Bone marrow (tissue), 2 donors: ENCODE measurements at places on chromosomes 1 and 21.

DNA sequence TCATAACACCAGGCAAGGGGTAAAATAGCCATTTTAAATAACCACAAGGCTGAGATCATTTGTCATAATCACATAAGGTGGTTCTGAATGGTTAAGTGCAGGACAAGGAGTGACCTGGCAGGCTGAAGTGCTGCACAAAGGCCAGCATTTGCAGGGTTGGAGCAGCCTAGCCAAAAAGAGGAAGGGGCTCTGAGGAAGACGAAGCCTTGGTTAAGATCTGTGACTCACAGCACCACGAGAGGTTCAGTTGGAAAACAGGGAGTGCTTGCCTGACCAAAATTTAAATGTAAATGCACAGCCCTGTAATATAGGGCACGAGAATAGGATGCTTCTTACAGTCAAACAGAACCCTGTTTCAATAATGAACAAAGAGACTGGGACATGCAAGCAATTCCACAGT lies 12.1 kb downstream of the ATP5PF start:
- peak; percentile 44 for DNase-seq

DNA sequence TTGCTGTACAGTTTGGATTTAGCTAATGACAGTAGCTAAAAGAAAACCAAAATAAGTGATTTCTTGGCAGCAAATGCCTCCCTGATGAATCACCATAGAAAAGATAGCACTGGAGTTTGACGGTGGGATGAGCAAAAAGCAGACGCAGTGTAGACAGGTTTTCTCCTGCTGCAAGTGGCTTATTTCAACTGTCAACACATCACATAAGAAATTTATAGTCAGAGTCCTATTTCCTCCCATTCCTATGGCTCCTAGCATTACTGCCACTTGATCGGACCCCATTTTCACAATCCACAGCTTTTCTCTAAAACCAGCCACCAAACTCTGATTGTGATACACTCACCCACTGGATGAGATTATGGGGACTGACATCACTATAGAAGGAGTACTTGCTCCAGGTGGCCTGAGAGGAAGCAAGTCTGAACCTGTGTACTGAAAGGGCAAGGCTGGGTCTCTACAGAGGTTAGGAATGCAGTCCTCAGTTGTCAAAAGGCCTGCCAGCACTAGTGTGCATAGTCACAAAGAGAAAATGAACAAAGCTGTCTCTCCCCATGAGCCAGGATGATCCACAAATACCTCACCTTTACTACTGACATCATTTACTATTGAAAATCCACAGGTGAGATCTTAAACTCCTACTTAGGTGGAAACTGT lies 359.8 kb downstream of the LTN1 start:
- DNase-seq, result no peak

DNA sequence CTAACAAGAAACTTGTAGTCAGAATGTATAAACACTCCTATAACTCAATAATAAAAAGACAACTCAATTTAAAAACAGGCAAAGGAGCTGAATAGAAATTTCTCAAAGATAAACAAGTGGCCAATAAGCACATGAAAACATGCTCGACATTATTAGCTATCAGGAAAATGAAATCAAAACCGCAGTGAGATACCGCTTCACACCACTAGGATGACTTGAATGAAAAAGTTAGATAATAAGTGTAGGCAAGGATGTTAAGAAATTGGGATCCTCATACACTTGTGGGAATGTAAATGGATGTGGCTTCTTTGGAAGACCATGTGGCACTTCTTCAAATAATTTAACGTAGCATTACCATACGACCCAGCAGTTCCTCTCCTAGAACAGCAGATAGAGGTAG lies 8.9 kb downstream of the RALGPS2 start:
- no peak for DNase-seq

GRCh38 chr21:32562426-32562825 lies 22.9 kb downstream of the TCP10L start:
- DNase-seq, result no peak

GRCh38 chr1:217078078-217078690 lies 355.0 kb upstream of the ESRRG start:
- DNase-seq, result no peak

GRCh38 chr21:43306911-43307676 lies 119.8 kb downstream of the SIK1 start:
- DNase-seq, result no peak

DNA sequence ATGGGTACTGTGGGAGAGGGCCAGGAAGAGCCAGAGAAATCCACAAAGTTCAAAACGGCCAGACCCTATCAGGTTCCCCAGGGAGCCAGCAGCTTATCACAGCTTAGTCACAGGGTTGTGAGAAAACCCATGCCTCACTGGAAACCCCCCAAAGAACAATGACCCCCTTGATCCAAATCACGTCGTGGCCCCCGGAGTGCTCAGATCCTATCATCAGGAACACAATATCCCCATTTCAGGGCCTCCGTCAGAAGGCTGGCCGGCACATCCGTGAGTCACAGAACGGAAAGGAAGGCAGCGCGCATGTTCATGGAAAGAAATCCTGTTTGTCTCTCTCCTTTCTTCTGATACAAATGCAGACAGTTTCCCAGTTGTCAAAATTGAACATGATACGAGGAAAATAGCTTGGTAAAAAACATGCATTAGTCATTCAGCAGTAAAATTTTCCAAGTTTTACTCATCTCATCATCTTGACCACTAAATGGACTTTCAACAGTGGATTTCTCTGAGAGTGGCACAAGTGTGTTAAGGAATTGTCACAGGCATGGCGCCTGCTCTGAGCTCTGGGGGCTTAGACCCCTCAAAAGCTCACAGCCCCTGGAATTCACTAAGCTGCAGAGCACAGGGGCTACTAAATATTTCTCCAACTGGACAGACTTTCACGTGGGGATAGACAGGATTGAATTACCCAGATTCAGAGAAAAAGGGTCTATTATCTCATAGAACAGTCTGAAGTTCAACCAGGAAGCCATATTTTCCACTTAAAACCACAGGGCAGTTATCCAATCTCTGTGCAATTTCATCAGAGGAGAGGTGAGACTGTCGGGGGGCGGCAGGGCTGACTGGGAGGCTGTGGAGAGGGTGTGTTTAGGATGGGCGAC lies 124.8 kb downstream of the RIPK4 start:
- no peak for DNase-seq

GRCh38 chr1:15899266-15899665 lies 51.8 kb downstream of the SPEN start:
- DNase-seq, result no peak

GRCh38 chr1:168333562-168334276 lies 53.0 kb downstream of the TBX19 start:
- no peak for DNase-seq

GRCh38 chr1:248804771-248805681 lies 20.7 kb downstream of the SH3BP5L start:
- DNase-seq, result peak; percentile 87

DNA sequence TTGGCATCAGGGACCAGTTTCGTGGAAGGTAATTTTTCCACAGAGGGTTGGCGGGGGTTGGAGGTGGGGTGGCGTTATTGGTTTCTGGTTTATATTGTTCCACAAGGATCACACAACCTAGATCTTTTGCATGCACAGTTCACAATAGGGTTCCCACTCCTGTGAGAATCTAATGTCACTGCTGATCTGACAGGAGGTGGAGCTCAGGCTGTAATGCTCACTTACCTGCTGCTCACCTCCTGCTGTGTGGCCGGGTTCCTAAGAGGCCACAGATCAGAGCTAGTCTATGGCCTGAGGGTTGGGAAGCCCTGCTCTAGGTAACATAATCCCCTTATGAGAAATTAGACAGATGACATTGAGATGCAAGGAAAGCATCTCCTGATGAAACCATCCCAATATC lies 12.6 kb downstream of the GBP5 start:
- no peak for DNase-seq

DNA sequence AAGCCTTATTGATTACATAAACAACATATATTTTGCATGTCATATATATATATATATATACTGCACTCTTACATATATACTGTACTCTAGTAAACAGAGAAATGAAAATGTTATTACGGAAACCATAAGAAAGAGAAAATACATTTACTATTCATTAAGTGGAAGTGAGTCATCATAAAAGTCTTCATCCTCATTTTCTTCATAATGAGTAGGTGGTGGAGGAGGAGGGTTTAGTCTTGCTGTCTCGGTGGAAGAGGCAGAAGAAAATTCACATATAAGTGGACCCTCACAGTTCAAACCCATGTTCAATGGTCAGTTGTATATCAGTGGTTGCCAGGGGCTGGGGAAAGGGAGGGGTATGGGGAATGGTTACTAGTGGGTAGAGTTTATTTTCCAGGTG lies 8.0 kb upstream of the IFNLR1 start:
- DNase-seq, result no peak

DNA sequence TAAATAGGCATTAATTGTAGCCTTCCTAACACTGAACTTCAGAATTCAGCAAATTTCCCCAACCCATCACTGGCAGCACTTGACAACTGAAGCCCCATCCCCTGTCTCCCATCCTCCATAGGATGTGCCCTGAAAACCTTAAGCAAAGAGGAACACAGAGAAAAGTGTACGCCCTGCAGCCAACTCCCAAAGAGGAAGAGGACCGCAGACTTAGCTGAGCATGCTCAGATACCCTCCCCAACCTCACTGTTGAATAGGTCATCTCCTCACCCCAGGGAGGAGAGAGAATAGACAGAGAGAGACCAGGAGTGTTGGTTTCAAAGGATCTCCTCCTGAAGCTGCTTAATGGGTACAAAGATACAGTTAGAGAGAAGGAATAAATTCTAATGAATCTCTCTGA lies 50.5 kb downstream of the CD2 start:
- no peak for DNase-seq

- DNase-seq, result no peak
These were observed 87.2 kb downstream of the PEX14 start for GRCh38 chr1:10561955-10562354.

- no peak for DNase-seq
These were observed 23.0 kb upstream of the ITLN1 start for GRCh38 chr1:160907976-160908375.

DNA sequence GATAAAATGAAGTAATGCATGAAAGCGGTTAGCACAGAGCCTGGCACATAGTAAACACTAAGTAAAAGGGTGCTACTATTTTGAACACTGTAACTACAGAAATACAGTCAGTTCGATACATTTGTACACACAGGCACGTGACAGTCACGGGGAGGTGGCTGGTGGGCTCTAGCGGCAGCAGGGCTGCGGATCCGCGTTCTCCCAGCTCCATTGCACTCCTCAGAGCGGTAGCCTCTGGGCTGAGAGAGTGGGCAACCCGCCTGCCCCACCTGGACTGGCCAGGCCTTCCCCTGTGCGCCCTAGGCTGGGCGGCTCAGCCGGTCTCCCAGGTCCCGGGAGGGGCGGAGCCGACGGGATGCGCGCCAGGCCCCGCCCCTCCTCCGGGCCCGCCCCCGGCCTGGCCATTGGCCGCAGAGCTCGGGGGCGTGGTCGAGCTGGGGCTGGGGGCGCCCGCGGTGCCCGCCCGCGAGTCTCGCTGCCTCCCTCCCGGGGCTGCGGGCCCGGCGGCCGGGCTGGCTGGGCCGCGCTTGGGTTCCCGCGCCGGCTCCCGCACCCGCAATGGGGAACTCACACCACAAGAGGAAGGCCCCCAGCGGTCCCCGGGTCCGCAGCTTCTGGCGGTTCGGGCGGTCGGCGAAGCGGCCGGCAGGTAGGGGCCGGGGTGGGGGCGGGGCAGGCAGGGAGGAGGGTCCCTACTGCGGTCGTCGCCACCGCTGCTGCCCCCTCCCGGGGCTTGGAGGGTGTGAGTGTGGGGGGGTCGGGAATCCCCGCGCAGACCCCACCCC lies 51.2 kb upstream of the SYNC start:
- no peak for DNase-seq

GRCh38 chr1:55309786-55310504 lies 94.8 kb upstream of the USP24 start:
- DNase-seq, result no peak

DNA sequence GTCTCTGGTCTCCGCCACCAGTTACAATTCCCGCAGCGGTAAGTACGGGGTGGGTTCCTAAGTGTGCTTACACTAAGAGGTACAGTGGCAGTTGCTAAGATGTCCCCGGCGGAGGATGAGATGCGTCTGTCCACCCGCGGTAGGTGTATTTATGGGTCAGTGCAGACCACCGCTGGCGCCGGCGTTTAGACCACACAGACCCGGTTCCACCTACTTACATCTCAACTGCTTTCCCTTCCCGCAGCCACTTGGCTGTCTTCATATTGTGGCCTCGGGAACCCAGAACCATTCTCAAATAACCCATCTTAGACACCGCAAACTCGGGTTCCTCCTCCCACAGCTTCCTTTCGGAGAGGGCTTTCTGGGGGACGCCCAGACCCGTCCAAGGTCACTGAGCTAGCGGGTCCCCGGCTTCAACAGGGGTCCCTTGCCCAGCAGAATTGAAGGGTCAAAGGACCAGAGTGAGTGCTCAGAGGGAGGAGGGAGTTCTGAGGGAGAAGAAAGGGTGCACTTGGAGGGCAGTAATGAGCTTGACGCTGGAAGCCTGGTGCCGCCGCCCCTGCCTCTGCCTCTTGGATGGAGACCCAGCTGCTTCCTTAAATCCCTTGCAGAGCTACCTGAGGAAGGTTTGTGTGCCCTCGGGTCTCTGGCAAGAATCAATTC lies 8.6 kb downstream of the NR5A2 start:
- no peak for DNase-seq

DNA sequence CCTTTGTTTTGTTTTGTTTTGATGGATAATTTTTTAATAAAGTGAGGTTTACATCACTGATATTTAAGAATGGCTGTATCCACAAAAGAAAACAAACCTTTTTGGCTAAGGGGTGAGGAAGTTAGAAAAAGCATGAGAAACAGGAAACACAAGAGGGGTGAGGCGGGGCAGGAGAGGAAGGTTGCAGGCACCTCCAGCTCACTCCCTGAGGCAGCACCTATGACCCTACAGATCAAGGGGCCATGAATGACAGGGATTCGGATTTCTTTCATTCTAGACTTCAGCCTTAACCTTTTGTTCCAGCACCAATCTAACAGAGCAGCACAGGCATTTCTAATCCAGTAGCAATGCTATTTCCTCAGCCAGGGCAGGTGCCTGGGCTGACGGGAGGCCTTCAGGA lies 4.4 kb downstream of the CLCA4 start:
- no peak for DNase-seq

DNA sequence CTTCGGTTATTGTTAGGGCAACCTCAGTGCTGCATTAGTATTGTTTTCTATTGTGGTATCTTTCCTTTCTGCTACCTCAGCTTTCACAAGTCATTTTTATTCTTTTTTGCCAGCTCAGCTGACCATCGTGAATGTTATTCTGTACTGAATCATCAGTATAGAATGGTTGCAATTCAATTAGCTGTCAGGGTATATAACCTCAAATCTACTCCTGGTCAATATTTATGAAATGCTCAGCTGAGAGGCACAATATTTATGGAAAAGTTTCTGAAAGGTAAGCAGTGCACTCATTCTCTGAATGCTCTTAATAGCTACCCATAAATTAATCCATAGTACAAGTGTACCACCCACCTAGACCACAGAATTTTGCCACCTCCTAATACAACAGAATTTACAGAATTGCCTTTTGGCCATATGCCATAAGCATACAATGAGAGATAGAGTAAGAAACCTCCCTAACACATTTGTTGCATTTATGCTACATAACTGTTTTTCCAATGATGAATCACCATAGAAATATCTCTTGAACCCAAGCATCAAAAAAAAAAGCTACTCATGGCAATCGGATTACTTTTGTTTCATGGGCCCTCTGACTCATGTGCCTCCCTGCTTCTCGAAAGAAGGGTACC lies 732.6 kb upstream of the CHRM3 start:
- no peak for DNase-seq

- no peak for DNase-seq
These were observed 17.8 kb downstream of the TTC34 start for GRCh38 chr1:2783435-2784397.

- DNase-seq, result no peak
These were observed 65.0 kb downstream of the RGS5 start for GRCh38 chr1:163137556-163138265.
